ENCODE measurements at places on chromosomes 7 and 10. TPM values are rescaled to one million over a fixed set of nuclear protein-coding genes. Genes with fewer than 3 reads are reported as not detected.

Gene AKR1B15
- total RNA-seq: not detected

GRCh38 chr10:132279873-132280645, 27.7 kb downstream of the STK32C start:
- H3K4me3 ChIP-seq: no peak overlapping the region
- H3K36me3 ChIP-seq: no peaks in the 10 kb centered on the region
- peaks cover 26% of the 10 kb centered on the region for H3K27me3 ChIP-seq
- DNase-seq: no peak
- H3K27ac ChIP-seq: no peak overlapping the region
- H3K4me1 ChIP-seq: peaks cover 4% of the 10 kb centered on the region

Gene RSPH10B2
- not detected for total RNA-seq

DNA sequence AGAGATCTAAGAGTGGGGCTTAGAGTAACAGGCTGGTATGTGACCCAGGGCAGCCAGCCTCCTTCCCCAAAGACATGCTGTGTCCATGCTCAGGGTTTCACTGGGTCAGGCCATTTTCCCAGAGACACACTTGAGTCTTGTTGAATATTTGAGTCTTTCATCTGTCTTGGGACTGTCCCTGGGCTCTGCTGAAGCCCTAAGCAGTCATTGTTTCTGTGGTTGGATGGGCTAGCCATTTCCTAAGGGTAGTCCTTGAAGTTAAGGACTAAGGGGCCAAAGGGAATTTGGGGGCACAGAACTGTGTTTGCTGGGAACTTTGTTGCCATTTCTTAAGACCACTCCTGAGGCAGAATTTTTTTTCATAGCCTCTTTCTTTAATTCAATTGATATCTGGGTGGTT, 98.4 kb upstream of the SAMD8 start:
- H3K4me1 ChIP-seq: peaks cover 39% of the 10 kb centered on the region
- no peak overlapping the region for H3K27ac ChIP-seq
- H3K4me3 ChIP-seq: no peak overlapping the region
- no peaks in the 10 kb centered on the region for H3K27me3 ChIP-seq
- no peak for DNase-seq

DNA sequence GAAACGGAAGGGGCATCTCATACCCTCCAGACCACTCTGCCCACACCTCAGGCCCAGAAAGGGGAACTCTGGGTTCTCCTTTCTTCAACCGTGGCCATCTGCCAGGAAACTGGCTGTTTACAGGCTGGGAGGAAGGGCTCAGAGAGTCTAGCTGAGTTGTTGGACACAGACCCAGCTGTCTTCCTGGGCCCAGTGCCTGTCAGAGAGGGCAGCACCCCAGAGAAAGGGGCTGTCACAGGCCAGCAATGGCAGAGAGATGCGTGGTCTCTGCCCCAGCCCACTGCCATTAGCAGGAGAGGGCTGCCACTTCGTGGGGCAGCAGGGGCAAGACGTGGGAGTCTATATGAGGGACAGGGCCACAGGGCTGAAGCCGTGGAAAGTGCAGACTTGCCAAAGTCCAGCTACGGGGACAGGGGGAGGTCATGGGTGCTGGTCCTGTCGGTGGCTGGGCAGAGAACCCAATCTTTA, 11.0 kb downstream of the GRID1 start:
- peaks cover 36% of the 10 kb centered on the region for H3K4me1 ChIP-seq
- H3K27me3 ChIP-seq: no peaks in the 10 kb centered on the region
- peak; percentile 59 for DNase-seq
- H3K36me3 ChIP-seq: no peaks in the 10 kb centered on the region
- H3K27ac ChIP-seq: peak overlapping the region; percentile 55
